IMR-90 (cell line): ENCODE measurements at places on chromosomes 5 and 9.

DNA sequence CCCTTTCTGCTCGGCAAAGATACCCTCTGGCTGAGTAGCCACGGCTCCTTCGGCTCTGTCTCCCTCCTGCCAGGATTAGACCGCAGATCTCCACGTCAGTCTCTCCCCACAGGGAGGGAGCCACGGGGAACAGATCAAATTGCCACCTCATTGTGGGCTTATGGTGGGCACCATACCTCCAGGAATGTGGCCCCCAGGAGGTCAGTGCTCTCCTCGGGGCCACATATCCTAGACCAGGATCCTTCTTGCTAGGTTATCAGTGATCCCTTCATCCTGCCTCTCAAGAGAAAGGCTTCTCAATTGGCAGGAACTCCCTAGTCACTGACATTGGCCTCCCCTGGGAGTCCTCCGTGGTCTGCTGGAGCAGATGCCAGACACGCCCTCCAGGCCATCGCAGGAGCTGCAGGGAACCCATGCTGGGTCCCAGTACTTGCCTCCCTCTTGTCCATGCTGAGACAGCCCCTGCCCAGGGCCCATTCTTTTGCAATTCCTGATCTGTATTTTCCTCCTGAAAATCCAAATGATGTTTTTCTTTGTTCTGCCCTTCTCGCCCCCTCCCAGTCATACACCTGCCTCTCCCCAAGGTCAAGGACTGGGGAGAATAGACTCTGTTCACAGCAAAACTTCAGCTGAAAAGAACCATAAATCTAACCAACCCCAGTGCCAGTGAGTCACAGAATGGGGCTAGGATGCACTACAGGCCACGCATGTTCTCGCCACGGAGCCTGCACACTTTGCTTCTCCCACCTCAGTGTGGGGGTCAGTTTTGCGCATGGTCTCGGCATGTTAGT is 31.6 kb upstream of the ENHO start:
- no peak for DNase-seq
- peaks cover under 1% of the 10 kb centered on the region; the same call in 1 of the 2 replicates for H3K4me1 ChIP-seq

- H3K4me1 ChIP-seq: no peaks in the 10 kb centered on the region
- H3K27me3 ChIP-seq: no peaks in the 10 kb centered on the region
- no peak for DNase-seq
- H3K36me3 ChIP-seq: no peaks in the 10 kb centered on the region
- H3K27ac ChIP-seq: no peak overlapping the region
- H3K4me3 ChIP-seq: no peak overlapping the region
Measured at GRCh38 chr5:153752890-153753289, 262.4 kb downstream of the GRIA1 start.

DNA sequence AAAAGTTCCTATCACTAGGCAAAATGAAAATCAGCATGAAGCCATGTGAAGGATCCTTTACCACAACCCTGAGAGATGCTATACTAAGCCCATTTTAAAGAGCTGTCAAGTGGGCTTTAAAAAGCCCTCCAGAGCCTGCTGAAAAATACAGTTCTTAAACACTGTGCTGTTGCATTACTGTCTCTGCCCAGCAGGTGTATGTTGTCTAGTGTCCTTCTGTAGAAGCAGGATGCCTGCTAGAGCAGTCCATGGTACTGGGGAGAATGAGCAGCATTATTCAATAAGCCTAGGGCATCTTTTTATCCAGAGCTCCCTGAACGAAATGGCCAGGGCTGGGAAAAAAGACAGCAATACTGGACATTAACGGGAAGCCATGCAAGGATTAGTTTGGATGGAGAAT is 126.2 kb upstream of the PLCXD3 start:
- no peaks in the 10 kb centered on the region for H3K4me1 ChIP-seq
- H3K36me3 ChIP-seq: no peaks in the 10 kb centered on the region
- H3K27me3 ChIP-seq: no peaks in the 10 kb centered on the region
- H3K27ac ChIP-seq: no peak overlapping the region
- H3K4me3 ChIP-seq: no peak overlapping the region
- DNase-seq: peak; percentile 28

- H3K27me3 ChIP-seq: no peaks in the 10 kb centered on the region
- no peak for DNase-seq
- H3K4me1 ChIP-seq: peaks cover 3% of the 10 kb centered on the region
- H3K36me3 ChIP-seq: peaks cover 2% of the 10 kb centered on the region; the same call in 1 of the 2 replicates
- H3K4me3 ChIP-seq: no peak overlapping the region
- H3K27ac ChIP-seq: no peak overlapping the region
Measured at GRCh38 chr5:66149950-66150349, 5.8 kb downstream of the SREK1 start.

GRCh38 chr9:125986966-125987365 is 239.8 kb downstream of the PBX3 start:
- no peaks in the 10 kb centered on the region for H3K36me3 ChIP-seq
- DNase-seq: no peak
- H3K4me3 ChIP-seq: no peak overlapping the region
- no peak overlapping the region for H3K27ac ChIP-seq
- H3K4me1 ChIP-seq: no peaks in the 10 kb centered on the region

- no peaks in the 10 kb centered on the region for H3K36me3 ChIP-seq
- no peak overlapping the region for H3K4me3 ChIP-seq
- no peaks in the 10 kb centered on the region for H3K4me1 ChIP-seq
- DNase-seq: no peak
- no peaks in the 10 kb centered on the region for H3K27me3 ChIP-seq
Measured at GRCh38 chr9:19913151-19913550, 124.3 kb upstream of the SLC24A2 start.

GRCh38 chr9:20526500-20527319 is 95.6 kb downstream of the MLLT3 start:
- no peaks in the 10 kb centered on the region for H3K27me3 ChIP-seq
- peak; percentile 44 for DNase-seq
- H3K27ac ChIP-seq: no peak overlapping the region
- no peak overlapping the region for H3K4me3 ChIP-seq
- H3K4me1 ChIP-seq: no peaks in the 10 kb centered on the region; the same call in 1 of the 2 replicates

DNA sequence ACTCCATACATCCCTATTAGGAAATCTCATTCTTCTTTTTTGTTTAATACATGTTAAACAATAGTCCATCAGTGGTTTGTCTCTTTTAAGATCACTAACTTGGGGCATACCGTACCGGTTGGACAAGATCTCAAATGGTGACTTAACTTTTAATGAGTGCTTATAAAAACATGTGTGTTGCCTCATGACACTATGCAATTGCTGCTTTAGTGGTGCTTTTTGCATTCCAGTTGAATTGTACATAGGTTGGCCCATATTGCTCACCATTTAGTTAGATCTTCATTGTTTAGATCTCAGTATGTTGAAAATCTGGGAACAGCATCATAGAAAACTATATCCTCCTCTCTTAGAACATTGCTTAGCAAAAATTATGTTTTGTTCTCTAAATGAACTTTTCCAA is 17.8 kb downstream of the C9orf85 start:
- H3K4me1 ChIP-seq: peaks cover 2% of the 10 kb centered on the region; the same call in 1 of the 2 replicates
- H3K27ac ChIP-seq: no peak overlapping the region
- DNase-seq: peak; percentile 82
- no peaks in the 10 kb centered on the region for H3K36me3 ChIP-seq

DNA sequence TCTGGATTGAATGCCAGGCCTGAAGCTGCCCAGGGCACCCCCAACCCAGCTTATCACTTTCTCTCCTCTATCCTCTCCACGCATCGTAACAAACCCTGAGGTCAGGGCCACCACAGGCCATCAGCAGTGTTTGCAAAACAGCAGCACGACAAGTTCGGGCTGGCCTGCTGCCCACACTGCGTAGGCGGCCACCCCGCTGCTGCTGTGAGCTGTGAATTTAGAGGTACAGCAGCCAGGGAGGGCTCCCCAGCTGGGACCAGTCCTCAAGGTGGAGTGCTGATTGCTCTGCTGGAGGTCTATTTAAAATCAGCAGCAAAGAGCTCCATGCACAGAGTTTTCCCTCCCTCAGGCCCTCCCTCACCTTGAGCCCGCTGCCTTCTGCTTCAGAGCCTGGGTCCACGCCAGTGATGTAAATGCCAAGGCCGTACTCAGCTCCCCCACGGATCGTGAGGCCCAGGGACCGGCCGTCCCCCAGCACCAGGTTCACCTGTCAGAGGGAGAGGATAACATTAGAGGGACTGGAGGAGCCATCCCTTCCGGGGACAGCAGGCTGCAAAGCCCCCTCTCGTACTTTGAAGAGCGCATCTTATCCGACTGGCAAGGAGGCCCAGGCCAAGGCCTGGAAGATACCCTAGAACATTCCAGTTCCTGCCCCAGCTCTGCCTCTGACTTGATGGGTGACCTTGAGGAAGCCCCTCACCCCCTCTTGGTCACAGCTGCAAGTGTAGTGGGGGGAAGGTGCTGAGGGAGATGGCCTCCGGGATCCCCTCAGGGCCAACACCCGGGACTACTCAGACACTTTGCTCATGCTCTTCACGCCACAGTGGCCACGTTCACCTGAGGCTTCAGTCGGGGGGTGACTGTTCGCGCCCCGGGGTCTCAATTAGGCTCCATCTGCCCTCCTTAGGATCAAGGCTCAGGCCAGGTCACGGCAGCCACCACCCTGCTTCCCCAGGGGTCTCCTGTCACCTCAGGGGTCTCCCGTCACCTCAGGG is 39.1 kb downstream of the WHRN start:
- H3K27me3 ChIP-seq: peaks cover 2% of the 10 kb centered on the region; the same call in 1 of the 2 replicates
- DNase-seq: no peak
- H3K4me1 ChIP-seq: no peaks in the 10 kb centered on the region

GRCh38 chr9:94817291-94818177 is 91.0 kb downstream of the AOPEP start:
- no peak for DNase-seq
- H3K36me3 ChIP-seq: peaks cover 2% of the 10 kb centered on the region; the same call in 1 of the 2 replicates
- no peak overlapping the region for H3K27ac ChIP-seq
- H3K4me3 ChIP-seq: no peak overlapping the region
- H3K4me1 ChIP-seq: peaks cover 20% of the 10 kb centered on the region
- no peaks in the 10 kb centered on the region for H3K27me3 ChIP-seq

DNA sequence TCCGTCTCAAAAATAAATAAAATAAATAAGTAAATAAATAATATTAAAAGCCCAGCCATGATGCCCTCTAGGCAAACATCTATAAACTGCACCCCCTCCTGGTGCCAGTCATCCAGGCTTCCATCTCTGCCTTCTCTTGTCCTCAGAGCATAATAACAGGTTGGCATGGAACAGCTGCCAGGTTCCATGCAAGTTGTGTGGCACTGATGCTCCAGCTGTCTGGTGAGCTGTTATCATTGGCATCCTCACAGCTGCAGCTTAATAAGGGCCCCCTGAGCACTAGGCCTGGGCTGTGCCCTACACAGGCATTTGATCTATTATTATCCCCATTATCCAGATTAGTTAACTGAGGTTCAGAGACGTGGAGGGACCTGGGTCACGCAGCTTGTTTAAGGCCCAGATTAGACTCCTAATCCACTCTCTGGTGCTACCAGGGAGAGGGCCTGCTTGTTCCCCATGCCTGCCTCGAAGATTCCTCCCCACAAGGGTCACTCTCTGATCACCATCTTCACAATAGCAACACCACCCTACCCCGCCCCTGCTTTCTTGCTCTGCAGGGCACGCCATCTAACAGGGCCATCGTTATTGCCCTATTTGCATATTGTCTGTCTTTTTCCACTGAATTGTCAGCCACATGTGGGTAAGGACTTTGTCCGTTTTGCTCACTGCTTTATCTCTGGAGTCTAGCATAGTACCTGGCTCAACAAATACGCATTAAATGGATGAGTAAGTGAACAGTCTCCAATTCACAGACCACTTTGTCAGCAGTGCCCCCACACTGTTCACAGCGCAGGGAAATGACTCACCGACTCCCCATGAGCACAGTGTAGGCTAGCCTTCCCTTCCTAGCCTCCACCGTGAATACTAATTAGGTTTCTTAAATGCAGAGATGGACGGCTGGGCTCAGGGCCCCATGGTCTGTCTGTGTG is 1.5 kb upstream of the DNM1 start:
- no peaks in the 10 kb centered on the region for H3K36me3 ChIP-seq
- H3K27ac ChIP-seq: no peak overlapping the region

- no peak overlapping the region for H3K4me3 ChIP-seq
- DNase-seq: peak; percentile 0
- no peaks in the 10 kb centered on the region for H3K4me1 ChIP-seq
- H3K36me3 ChIP-seq: no peaks in the 10 kb centered on the region
- no peaks in the 10 kb centered on the region for H3K27me3 ChIP-seq
Measured at GRCh38 chr5:155839251-155840037, 487.5 kb upstream of the SGCD start.

GRCh38 chr9:130894546-130894945 is 2.1 kb downstream of the QRFP start:
- H3K27me3 ChIP-seq: no peaks in the 10 kb centered on the region; the same call in 1 of the 2 replicates
- H3K4me1 ChIP-seq: no peaks in the 10 kb centered on the region
- no peak overlapping the region for H3K27ac ChIP-seq
- H3K36me3 ChIP-seq: peaks cover 41% of the 10 kb centered on the region
- H3K4me3 ChIP-seq: no peak overlapping the region

GRCh38 chr5:37774912-37775483 is 64.8 kb downstream of the GDNF start:
- no peaks in the 10 kb centered on the region for H3K27me3 ChIP-seq
- H3K4me3 ChIP-seq: no peak overlapping the region
- DNase-seq: peak; percentile 31
- peaks cover 18% of the 10 kb centered on the region for H3K4me1 ChIP-seq

DNA sequence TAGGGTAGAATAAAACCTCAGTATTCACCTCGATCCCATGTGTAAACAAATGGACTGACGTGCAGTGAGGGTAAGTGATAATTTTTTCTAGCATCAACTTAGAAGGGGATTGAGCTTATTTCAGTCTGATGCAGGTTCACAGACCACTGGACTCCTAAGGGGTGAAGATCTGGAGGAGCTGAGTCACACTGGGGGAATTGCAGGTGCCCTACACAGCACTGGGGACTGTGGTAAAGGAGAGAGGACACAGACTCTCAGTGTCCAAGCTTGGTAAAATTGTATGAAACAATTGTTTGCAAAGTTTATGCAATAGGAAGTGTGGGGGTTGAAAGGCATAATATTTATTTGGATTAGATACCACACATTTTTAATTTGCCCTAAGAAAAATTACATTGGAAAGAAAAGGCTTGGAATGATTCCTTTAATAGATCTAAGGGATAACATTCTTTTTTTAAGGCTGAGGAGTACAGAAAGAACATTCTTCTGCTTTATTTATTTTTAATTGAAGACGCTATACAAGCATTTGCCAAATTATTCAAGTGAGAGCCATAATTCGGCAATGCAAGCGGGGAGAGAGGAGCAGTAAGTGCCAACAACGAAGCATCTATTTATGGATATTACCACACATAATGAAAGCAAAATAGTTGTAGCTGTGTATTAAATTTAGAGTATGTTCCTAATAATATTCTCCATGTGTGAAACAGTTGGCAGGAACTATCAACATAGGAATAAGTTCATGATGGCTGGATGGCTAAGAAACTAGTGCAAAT is 766.9 kb upstream of the ADAMTS16 start:
- H3K27ac ChIP-seq: no peak overlapping the region
- DNase-seq: no peak
- no peaks in the 10 kb centered on the region for H3K27me3 ChIP-seq
- no peaks in the 10 kb centered on the region for H3K4me1 ChIP-seq
- H3K36me3 ChIP-seq: no peaks in the 10 kb centered on the region

- H3K4me3 ChIP-seq: no peak overlapping the region
- H3K36me3 ChIP-seq: no peaks in the 10 kb centered on the region
- H3K27ac ChIP-seq: no peak overlapping the region
Measured at GRCh38 chr5:19369048-19369447, 619.0 kb downstream of the CDH18 start.

DNA sequence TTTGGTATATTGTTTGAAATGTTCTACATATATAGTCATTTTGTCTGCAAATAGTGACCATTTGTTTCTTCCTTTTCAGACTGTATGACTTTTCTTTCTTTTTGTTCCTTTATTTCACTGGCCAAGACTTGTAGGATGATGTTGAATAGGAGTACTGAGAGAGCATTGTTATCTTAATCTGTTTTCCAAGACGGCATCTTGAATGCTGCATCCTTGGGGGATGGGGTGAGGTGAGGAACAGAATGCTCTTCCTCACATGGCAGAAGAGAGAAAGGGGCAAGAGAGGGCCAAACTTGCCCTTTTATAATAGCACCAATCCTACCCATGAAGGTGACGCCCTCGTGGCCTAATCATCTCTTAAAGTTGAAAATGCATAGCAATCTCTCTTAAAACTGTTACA is 3.7 kb upstream of the ZNF510 start:
- H3K27ac ChIP-seq: no peak overlapping the region
- peaks cover 2% of the 10 kb centered on the region; the same call in 1 of the 2 replicates for H3K4me1 ChIP-seq
- H3K4me3 ChIP-seq: no peak overlapping the region
